ENCODE measurements at places on chromosomes 6 and 20.

- DNase-seq, result peak; percentile 7
Measured at GRCh38 chr20:6533761-6534479, 233.6 kb upstream of the BMP2 start.

DNA sequence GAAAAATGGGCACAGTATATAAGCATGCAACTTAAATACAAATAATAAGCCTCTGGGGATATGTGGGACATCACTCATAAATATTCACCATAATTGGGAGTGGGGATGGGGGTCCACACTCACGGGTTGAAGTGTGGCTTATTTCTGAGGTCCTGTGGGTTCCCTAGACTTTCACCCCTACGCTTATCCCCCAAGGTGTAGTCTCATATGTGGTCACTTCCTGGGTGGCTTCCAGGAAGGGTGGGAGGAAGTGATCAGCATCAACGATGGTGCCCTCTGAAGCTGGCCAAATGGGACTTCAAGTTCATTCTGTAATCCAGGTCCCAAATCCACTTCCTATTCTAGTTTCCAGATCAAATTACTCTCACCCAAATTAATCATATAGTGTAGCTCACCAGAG is 59.5 kb downstream of the GNAS start:
- DNase-seq, result no peak

GRCh38 chr20:41573955-41574354 is 44.2 kb downstream of the CHD6 start:
- DNase-seq, result no peak

DNA sequence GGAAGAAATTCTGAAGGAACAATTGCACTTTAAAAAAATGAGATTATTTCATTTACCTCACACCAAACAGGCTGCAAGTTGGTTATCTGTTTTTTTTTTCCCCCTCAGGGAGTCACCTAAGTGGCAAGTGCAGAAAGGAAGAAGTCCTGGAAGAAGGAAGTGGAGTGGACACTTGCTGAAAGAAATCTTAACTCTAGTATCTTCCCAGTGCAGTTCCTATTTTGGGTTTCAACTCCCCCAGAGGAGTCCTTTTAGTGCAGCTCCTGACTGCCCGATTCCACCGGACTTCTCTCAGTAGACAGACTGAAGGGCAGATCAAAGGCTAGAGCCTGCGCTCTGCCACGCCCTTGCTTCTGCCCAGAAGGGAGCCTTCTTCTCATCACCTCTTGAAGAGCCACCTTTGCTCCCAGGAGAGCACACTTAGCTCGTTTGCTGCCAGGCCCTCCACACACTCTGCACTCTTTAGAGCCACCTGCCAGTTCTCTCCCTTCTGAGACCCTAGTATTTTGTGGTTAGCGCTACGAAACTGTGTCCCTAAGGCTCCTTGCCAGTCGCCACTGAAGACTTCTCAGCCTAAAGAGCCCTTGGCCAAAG is 4.9 kb downstream of the MTCL3 start:
- peak; percentile 0 for DNase-seq

GRCh38 chr20:62508641-62509051 is 32.9 kb upstream of the GATA5 start:
- no peak for DNase-seq

- no peak for DNase-seq
Measured at GRCh38 chr6:142372348-142372747, 70.5 kb downstream of the ADGRG6 start.

GRCh38 chr20:35849706-35850105 is 77.9 kb downstream of the PHF20 start:
- DNase-seq, result no peak

- no peak for DNase-seq
Measured at GRCh38 chr6:162488444-162488843, 239.1 kb downstream of the PRKN start.

DNA sequence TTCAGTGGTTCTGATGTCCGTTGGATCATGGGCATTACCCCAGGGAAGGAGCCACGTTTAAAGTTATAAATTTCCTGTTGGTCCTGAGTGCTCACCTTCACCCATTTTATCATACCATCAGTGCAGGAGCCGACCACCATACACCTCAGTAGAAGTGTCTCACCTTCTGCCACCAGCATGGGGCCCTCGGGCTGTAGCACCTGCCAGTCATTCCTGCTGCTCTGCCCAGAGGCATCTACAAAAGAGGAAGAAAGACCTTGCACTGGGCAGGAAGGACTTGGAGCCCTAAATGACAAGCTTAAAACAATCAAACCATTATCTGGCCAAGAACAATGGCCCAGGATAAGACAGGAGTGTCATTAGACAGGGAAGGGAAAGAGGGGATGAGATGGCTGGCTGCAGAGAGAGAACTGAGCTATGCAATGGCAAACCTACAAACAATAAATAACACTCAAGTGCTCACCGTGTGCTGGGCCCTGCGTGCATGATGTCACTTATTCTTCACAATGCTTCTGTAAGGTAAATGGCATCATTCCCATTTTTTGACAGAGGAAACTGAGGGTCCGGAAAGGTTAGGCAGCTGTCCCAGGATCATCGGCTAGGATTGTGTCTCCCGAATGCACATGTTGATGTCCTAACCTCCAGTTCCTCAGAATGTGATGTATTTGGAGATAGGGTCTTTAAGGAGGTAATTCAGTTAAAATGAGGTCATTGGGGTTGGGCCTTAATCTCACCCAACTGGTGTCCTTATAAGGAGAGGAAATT is 11.2 kb downstream of the SIRPB2 start:
- DNase-seq, result no peak

DNA sequence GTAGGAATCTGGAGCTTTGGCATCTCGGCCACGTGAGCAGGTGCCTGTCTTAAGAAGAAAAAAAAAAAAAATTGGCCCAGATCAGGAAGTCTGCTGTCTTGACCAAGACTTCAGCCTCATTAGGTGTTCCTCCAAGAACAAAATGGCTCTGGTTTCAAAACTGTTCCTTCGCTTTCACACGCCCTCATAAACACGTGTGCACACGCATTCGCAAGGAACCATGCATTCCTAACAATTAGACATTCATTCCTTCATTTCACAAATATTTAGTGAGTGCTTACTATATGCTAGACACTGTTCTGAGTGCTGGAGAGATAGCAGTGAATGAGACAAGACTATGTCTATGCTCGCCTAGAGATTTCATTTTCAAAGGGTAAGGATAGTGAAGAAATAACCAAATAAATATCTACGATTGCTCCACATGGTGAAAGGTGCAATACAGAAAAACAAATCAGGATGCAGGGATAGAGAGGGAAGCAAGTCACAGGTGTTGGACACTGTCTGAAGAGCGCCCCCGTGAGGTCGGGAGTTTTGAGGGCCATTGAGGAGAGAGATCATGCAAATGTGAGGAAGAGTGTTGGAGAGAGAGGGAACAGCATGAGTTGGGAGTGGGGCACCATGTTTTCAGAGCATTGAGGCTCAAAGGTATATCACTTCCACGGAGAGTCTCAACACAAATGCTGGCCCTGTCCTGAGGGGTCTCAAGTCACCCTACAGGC is 53.3 kb downstream of the CCDC170 start:
- no peak for DNase-seq

DNA sequence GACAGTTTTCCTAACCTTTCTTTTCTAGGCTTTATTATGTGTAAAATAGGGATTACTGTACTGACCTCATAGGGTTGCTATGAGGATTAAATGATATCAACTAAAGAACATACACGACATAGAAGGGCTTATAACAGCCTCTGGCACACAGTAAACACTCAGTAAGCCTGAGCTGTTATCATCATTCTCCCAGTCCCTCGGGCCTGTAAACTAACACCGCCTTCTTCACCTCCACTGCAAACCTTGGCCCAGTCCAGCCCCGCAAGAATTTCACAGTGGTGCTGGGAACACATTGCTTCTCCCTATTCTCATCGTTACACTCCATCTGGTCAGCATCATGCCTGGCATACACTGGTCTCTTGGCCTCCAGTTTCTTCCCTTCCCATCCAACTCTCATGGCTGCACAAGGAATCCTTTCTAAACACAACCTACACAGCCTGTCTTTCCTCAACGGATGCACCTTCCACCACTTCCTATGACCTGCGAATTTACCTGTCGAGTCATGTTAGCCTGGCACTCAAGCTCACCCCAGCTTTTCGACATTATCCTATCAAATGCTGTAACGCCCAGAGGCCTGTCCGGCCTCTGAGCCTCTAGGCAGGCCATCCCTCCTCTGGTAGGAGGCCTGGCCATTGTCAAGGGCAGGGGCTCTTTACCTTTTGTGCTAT is 92.1 kb downstream of the FYN start:
- DNase-seq, result no peak

- DNase-seq, result no peak
Measured at GRCh38 chr6:106882601-106883518, 91.7 kb downstream of the CD24 start.

DNA sequence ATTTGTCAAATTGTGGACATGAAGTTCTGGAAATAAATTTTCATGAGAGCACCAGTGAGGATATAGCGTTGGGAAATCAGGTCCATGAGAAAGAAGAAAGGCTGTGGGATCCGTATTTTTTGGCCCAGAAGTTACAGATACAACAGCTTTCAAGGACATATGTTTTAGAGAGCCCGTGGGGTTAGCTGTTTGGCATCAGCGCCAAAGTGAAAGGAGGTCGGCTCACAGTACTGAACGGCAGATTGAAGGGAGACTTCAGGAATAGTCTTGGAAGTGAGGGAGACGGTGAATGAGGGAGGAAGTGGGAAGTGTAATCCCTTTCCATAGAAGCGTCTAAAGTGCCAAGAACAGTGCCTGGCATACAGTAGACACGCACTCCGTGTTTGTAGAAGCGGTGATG is 31.8 kb downstream of the ZDHHC14 start:
- DNase-seq, result no peak

DNA sequence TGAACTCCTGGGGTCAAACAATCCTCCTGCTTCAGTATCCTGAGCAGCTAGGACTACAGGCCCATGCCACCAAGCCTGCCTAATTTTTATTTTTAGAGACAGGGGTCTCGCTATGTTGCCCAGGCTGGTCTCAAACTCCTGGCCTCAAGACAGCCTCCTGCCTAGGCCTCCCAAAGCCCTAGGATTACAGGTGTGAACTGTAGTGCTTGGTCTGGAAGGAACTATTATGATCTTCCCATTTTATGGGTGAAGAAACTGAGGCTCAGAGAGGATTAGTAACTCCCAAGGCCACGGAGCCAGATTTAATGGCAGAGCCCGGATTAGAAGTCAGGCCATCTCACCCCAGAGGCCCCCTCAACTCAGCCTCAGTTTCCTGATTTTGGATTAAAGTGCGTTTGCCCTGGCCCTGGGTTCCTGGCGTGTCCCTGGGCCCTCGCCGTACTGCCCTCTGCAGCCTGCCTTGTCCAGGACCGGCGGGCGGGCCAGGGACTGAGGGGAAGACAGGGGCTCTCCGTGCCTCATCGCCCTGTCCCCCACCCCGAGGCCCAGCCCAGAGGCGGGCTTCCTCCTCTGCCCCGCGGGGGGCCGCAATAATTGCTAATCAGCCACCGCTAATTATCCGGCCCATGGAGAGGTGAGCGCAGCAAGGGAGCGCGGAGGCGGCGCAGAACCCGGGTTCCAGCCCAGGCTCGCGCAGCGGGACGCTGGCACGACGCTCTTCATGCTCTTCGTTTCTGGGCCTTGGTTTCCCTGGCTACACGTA is 34.9 kb downstream of the CD40 start:
- DNase-seq, result no peak

DNA sequence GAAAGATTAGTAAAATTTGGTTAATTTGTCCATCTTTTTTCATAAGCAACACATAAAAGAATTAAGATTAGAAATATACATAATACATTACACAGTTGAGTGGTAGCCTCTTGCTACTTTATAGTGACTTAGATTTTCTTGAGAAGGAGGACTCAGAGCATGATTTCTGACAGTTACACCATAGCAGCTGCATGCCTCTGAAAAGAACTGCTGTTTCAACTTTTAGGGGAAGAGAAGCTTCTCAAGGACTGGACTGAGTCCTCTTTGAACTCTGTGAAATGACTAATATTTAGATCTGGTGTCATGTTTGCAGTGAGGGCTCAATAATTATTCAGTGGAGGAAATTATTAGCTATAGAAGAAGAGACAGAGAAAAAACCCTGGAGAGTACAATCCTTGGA is 272.5 kb downstream of the BTBD9 start:
- no peak for DNase-seq

DNA sequence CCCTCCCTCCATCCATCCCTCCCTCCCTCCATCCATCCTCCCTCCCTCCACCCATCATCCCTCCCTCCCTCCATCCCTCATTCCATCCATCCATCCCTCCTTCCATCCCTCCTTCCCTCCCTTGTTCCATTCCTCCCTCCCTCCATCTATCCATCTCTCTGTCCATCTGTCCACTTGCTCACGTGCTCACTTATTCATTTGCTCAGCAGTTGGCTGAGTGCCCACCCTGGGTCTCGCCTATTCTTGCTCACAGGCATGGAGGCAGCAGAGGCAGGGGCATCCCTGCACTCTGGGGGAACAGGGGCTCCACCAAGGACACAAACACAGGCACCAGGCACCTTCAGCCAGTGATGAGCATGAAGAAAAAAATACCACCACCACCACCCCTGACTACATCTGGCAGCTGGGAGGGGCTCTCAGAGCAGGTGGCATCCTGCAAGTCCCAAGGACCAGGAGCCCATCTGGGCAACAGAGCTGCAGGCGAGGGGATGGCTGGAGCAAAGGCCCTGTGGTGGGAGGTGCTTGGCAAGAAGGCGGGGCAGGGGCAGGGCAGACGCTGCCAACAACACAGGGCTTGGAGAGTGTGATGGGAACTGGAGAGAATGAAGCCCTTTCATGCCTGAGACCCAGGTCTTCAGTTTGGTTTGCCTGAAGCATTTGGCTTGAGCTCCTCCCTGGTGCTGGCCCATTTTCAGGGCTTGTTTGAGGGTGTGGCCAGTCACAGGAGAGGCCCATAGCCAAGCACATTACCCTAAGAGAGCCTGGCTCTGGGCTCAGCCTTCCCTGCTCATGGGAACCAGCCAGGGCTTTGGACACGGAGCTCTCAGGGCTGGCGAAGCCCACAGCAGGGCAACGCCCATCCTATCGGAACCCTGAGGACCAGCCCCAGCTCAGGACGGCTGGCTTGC is 40.2 kb upstream of the MRGBP start:
- no peak for DNase-seq

- no peak for DNase-seq
Measured at GRCh38 chr6:46967826-46968349, 46.1 kb upstream of the ADGRF5 start.

DNA sequence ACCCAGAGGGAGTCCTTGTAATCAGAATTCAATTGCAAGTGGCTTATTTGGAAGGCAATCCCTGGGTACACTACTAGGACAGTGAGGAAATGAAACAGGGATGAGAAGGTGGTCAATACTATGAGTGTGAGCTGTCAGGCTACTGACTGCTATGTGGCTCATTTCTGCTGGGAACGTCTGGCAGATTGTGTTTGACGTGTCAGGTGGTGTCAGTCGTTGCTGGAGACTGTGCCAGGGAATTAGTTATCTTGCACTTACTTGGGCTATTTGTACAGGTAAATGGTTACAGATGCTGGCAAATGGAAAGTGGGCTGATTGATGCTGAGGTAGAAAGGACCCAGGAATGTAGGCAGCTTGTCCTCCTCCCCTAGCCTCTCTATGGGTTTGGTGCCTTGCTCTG is 17.4 kb downstream of the CST4 start:
- DNase-seq, result no peak

- DNase-seq, result no peak
Measured at GRCh38 chr20:31990641-31991338, 19.4 kb upstream of the CCM2L start.

- no peak for DNase-seq
Measured at GRCh38 chr6:165031502-165031901, 277.9 kb downstream of the C6orf118 start.
